ENCODE measurements at places on chromosomes 6 and 20. TPM values are rescaled to one million over a fixed set of nuclear protein-coding genes. Genes with fewer than 3 reads are reported as not detected.

DNA sequence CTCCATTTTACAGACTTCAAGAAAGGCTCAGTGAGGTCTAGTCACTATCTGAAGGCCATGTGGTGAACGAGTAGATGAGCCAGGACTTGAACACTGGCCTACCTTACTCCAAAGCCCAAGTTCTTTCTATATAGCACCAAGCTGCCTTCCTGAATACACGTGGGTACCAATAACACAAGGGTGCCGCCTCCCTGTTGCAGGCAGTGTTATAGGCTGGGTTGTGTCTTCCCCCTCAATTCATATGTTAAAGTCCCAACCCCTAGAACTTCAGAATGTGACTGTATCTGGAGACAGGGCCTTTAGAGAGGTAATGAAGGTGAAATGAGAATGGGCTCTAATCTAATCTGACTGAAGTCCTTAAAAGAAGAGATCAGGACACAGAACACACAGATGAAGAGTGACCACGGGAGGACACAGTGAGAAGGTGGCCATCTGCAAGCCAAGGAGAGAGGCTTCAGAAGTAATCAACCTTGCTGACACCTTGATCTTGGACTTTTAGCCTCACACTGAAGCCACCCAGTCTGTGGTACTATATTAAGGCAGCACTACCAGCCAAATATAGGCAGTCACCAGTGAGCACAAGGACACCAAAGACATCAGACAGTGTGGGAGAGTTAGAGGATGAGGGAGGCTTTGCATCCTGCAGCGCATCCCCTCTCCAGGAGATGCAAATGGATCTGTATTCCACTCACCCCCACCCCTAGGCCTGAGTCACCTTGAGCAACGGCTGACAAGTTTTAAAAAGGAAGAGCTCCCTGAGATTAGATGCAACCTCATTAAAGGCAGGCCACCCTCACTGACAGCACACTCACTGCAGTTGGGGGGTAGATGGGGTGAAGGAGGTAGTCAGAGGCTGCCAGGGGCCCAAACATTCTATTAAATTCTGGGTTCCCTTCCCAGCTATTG lies 40.9 kb upstream of the LYRM2 start:
- no peak overlapping the region for H3K27ac ChIP-seq
- no peak overlapping the region for H3K4me3 ChIP-seq
- DNase-seq: no peak
- H3K4me1 ChIP-seq: no peaks in the 10 kb centered on the region
- H3K27me3 ChIP-seq: no peaks in the 10 kb centered on the region
- H3K36me3 ChIP-seq: peaks cover 22% of the 10 kb centered on the region

- H3K36me3 ChIP-seq: no peaks in the 10 kb centered on the region
- H3K27ac ChIP-seq: no peak overlapping the region
- DNase-seq: no peak
- H3K4me1 ChIP-seq: no peaks in the 10 kb centered on the region
These were observed 6.3 kb downstream of the SGK2 start for GRCh38 chr20:43564993-43565757.

- DNase-seq: no peak
- no peaks in the 10 kb centered on the region for H3K27me3 ChIP-seq
- no peak overlapping the region for H3K27ac ChIP-seq
These were observed 431.2 kb downstream of the GRIK2 start for GRCh38 chr6:101824551-101825345.

- no peak overlapping the region for H3K27ac ChIP-seq
- no peaks in the 10 kb centered on the region for H3K4me1 ChIP-seq
- no peaks in the 10 kb centered on the region for H3K36me3 ChIP-seq
- H3K4me3 ChIP-seq: no peak overlapping the region
- DNase-seq: no peak
These were observed 65.0 kb upstream of the MOCS1 start for GRCh38 chr6:39999006-39999867.

MAFB gene
- 0.28 TPM for total RNA-seq

GTSF1L gene
- total RNA-seq: not detected

NKX2-2 gene
- not detected for total RNA-seq

PTCHD4 gene
- total RNA-seq: not detected

All from Panc1 (cell line).